ENCODE measurements at places on chromosomes 12 and 14.

DNA sequence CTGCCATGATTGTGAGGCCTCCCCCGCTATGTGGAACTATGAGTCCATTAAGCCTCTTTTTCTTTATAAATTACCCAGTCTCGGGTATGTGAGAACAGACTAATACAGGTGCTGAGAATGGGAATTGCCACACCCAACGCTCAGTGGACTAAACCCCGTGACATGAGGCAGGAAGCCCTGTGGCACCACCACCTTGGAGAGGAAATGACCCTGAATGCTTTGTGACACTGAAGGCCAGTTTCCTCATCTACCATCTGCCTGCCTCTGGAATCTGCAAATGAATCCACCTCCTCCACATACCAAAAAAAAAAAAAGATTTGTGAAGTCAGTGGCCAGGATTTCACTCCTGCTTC, 41.6 kb downstream of the NT5DC3 start:
- no peak for DNase-seq

GRCh38 chr14:49769581-49770211, 1.7 kb downstream of the KLHDC2 start:
- no peak for DNase-seq

GRCh38 chr12:14395074-14395778, 29.7 kb downstream of the ATF7IP start:
- no peak for DNase-seq

- DNase-seq = no peak
These were observed 237.4 kb upstream of the RGS6 start for GRCh38 chr14:71694591-71695530.
